Activated CD4-positive, alpha-beta T cell treated with anti-CD3 and anti-CD28 coated beads, Interleukin-2, amount 10 ng/mL, durations not matched to agents 24 days and 14 days (primary cell): ENCODE measurements at places on chromosomes 4 and X.

DNA sequence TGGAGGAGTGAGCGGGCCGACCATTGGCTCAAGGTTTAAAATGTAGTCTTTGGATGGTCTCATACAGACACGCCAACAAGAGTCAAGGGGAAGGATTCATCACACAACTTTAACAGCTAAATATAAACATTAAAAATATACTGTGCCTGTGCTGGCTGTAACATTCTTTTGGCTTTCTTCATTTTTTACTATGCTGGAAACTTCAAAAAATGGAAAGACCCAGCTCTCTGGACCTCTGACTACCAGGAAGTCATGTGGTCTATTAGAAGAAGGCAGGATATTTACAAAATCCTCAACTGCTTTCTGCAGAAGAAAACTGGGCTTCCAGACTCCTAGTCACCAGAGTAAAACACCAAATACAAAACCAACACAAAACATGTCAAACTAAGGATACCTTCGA lies 49.8 kb upstream of the KLF3 start:
- DNase-seq = no peak

DNA sequence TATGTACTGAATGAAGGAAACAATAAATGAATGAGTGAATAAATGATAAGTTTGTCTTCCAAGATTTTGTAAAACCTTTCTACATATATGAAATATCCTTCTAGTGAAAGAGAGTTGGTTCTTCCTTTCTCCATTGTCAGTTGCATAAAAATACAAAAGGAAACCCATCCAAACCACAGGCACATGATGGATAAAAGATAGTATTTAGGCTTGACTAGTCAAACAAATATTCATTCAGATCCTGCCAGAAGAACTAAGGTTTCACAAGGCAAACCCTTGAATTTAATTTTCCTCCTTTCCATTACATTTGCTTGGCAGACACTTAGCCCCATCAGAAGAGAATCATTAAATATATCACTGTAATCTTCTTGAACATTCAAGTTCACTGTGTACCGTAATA lies 208.4 kb downstream of the COL25A1 start:
- no peak for DNase-seq

DNA sequence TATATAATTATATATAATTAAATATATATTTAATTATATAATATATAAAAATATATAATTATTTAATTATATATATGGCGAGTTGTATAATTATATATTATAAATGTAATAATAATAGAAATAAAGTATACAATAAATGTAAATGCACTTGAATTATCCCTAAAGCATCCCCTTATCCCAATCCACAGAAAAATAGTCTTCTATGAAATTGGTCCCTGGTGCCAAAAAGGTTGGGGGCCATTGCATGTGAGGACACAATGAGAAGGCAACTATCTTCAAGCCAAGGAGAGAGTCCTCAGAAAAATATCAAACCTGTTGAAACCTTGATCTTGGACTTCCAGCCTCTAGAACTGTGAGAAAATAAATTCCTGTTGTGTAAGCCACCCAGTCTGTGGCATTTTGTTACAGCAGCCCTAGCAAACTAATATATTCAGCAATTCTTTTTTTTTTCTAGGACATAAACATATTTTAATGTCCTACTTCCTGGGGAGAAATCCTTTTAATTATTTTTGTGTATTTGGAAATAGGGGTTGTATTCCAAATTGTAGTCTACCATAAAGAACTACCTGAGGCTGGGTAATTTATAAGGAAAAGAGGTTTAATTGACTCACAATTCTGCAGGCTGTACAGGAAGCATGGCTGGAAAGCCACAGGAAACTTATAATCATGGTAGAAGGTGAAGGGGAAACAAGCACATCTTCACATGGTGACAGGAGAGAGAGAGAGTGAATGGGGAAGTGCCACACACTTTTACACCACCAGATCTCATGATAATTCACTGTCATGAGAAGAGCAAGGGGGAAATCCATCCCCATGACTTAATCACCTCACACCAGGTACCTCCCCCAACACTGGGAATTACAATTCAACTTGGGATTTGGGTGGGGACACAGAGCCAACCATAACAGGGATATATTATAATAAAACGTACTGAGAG lies 22.9 kb upstream of the CXCL2 start:
- DNase-seq = no peak

GRCh38 chrX:18725310-18725943 lies 18.0 kb downstream of the PPEF1 start:
- no peak for DNase-seq

DNA sequence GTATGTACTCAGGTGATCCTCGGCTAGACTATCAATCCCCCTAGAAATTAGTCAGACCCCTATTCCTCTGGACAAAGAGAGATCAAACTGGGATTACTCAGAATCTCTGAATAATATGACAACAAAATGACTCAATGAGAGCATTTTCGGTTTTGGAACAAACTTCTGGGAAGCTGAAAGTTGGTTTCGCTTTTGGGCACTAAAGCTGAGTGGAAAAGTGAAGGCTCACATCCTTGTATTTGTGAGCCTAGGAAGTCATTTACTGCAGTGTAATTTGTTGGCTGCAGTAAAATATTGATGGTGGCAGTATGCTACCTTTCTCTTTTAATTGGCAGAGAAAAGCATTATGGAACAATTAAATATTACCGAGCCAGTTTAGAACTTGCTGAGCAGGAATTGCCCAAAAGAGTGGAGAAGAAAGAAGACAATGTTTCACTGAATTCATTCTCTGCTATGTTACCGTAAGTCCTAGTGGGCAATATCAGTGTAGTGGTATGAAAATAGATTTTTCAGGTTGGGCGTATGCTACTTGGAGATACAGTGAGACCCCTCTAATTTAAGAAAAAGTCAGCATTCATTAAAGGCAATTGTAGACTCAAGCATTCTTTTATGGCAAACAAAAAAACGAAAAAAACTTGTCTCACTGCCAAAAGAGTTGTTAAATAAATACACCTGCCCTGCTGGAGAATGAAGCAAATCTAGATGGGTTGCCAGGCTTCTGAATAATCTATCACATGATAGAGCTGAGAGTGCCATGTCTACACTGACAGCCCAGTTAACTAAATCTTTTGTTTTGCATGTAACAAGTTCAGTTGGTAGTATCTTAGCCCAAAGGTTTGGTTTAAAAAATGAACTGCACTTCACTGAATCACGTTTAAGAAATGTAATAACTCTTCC lies 69.6 kb downstream of the AGTR2 start:
- DNase-seq = no peak

- peak; percentile 64 for DNase-seq
Observed at GRCh38 chrX:149074398-149074797, 430.7 kb downstream of the IDS start.

DNA sequence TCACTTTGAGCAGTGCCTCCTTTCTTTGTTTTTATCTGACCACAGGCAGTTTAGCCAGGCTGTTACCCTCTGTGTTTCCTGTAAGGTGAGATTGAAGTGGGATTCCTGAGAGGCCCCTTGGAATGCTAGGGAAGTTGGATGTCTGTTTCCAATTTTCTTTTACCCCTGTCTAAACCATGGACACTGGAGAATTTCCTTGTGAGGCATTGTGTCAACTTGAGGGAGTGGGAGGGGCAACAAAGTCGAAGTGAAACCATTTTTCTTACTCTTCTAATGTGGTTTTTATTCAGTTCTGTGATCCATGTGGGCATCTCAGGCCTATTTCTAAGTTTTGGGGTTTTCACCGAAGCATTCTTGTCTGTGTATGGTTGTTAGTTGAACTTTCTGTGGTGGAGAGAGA lies 296.1 kb upstream of the UGT8 start:
- DNase-seq = no peak

GRCh38 chr4:84501721-84502267 lies 2.7 kb upstream of the NKX6-1 start:
- DNase-seq = no peak

DNA sequence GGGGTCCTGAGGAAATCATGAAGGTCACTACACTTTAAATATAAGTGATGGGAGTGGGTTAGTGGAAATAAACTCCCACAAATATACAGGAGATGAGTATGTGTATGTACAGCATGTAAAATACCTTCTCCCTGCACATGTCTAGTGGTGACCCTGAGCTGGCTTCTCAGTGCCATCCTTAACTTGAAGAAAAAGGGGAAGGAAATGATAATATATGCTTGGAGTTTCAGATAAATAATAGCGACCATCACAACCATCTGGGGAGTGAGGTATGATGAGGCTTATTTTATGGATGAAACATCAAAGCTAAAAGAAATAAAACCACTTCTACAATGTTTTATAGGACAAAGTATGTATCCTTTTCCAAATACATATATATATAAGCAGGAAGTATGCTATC lies 41.0 kb upstream of the SORBS2 start:
- DNase-seq = no peak

GRCh38 chrX:36963069-36963808 lies 44.9 kb upstream of the FAM47C start:
- DNase-seq = no peak

- no peak for DNase-seq
Observed at GRCh38 chrX:114028907-114029662, 554.8 kb upstream of the HTR2C start.

DNA sequence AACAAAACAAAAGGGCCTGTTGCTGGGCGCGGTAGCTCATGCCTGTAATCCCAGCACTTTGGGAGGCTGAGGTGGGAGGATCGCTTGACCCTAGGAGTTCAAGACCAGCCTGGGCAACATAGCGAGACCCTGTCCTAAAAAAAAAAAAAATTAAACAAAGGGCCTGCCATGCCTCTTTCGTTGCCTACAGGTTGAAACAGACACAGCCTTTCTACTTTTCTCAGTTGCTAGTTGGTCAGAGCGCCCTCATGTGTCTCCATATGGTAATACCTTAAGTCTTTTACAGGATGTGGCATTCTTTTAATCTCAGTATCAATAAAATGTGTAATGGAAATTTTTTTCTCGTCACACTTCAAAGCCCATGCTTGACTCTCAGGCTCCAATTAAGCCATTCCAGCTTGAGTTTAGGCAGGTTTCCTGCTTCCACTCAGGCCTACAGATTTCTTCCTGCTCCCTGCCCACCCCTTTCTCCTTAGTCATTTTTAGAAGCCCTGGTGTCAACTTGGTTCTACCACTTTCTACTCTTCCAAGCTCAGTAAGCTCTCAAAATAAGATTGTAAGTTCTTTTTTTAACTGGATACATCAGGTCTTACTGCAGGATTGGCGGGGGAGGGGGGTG lies 4.6 kb upstream of the SOWAHD start:
- DNase-seq = peak; percentile 90

DNA sequence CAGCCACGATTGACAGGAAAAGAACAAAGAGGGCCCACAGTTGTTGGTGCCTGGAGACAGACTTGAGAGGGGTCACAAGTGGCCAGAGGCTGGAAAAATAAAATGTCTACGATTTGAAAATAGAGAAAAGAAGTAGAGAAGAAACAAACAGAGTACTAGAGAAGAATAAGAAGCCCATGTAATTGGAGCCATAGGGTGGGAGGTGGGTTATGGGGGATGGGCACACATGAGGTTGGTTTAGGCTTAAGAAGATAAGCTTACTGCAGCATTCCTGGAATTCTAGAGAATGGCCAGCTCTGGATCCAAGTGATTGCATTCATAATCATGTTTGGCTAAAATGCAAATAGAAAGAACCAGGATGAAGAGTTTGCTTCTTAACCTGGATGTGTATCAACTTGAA lies 210.7 kb downstream of the MAML3 start:
- DNase-seq = no peak

DNA sequence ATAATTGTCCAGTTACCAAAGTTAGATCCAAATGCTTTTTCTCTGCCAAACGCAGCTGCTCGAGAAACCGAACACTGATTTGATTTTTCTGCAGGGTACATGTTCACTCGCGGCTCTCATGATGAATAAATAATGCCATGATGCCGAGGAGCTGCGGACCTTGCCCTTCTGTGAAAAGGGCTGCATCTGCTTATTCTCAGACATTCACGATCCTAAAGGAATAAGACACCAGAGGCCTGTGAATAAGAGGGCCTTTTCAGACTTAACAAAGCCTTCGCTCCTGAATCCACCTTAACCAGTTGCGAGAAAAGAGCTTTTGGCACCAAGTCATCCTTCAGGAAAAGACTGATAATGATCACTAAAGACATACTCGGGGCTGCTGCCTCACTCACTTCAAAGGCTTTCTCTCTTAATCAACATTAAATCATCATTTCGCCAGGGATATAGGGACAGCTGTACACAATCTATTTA lies 147.5 kb downstream of the FBXO8 start:
- DNase-seq = no peak

DNA sequence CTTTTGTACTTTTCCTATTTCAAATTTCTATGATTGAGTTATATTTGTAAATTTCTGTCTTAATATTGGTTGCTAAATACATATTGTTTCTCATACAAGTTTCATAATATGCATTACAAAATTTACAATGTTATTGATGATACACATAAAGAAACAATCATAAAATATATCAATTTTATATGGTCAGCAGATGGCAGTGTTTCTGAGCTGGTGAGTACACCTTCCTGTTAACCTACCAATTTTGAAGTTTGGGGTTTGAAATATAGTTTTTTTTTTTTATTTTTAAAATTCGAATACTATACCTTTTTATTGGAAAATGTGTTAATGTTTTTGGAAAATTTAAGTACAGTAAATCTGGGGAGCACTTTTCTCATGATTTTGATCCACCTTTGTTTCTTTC lies 1953.1 kb upstream of the ADGRL3 start:
- no peak for DNase-seq

DNA sequence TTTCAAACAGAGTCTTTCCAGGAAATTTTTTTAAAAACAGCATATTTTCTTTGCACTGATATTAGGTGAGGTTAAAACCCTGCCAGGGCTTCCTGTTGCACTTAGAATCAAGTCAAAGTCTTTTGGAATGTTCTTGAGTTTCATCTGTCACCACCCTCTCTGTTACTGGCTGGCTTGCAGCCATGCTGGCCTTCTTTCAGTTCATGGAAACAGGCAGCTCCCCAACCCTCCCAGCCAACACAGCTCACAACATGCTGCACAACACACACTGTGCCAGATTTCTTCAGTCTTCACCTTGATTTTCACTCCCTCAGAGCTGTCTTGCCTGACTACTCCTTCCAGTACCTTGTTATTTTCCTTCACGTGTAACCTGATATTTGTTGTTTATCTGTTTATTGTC lies 129.5 kb downstream of the KCNIP4 start:
- no peak for DNase-seq

DNA sequence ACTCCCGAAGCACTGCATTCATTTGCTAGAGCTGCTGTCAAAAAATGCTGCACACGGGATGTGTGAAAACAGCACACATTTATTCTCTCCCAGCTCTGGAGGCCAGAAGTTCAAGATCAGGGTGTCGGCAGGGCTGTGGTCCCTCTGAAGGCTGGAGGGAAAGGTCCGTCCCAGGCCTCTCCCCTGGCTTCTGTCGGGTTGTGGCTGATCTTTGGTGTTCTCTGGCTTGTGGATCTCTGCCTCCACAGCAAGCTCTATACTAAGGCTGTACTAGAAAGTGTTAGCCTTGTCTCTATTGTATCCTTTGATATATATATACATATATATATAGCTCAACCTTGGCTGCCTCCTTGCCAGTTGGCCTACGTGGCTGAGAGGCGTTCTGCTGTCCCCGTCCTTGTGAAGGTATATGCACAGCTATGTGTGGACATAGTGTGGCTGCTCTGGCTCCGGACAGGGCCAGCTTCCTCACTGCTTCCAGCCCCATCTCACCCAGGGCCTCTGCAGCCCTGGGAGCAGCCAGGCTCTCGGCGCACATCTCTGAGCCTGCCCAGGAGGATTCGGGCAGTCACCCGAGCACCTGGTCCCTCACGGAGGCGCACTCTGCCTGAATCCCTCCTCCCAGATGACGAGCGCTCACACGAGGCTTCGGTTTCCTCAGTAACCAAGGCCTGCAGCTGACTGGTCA lies 15.0 kb upstream of the DUSP9 start:
- no peak for DNase-seq
